ENCODE measurements at places on chromosomes 16 and 17.

DNA sequence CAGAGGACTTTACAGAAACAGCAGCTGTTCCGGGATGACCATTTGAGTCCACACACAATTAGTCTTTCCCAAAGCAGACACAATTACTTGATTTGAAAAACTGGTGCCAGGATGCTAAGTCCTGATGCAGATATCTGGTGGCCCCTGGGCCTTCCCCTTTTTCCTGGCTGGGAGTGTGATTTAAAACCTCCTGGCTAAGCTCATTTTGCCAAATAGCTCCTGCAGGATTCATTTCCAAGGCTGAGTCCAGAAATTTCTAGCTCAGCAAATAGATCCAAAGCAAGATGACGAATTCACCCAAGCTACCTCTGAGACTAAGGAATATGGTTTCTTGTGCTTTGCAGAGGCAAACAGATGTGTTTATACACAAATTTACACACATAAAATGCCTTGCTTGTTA is 422.2 kb downstream of the CA10 start:
- no peak for DNase-seq

DNA sequence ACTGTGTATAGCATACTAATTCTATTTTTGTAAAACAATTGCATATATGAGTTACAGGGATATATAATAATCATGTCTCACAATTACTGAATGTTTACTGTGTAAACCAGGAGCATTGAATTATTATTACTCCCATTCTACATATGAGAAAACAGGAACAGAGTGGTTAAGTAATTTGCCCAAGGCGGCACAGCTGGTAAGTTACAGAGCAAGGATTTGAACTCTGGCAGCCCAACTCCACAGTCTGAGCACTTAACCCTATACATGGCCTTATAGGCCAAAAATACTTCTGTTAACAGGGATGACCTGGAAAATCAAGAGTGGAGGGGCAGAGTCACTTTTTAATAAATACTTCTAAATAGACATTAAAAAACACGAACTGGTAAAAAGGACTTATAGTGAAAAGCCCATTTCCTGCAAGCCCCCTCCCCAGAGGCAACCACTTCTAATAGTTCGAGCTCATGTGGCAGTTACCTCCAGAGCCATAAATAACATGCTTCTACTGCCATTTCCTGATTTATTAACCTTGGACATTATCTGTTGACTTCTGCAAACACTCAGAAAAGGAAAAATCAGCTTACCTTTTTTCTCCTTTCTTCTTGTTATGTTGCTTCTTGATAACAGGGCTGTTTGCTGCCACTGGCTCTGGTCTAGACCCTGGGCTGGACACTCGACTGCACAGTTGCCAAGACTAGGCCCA is 22.1 kb upstream of the ADGRG1 start:
- no peak for DNase-seq

DNA sequence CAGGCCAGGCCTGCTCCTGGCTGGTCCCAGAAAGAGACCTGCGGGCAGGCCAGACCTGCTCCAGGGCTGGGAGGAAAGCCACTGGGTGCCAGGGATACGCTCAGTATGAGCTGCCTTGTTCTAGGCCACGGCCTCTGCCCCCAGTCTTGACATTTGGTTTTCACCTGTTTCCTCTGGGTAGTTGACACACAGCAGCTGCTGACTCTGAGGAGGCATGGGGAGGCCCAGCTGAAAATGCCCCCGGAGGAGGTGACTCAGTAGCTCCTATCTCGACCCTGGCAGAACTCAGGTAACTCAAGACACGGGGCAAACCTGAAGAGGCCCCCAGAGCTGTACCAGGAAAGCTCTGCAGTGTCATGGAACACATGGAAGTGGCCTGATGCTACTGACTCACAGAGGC is 13.9 kb upstream of the ADGRG1 start:
- no peak for DNase-seq

DNA sequence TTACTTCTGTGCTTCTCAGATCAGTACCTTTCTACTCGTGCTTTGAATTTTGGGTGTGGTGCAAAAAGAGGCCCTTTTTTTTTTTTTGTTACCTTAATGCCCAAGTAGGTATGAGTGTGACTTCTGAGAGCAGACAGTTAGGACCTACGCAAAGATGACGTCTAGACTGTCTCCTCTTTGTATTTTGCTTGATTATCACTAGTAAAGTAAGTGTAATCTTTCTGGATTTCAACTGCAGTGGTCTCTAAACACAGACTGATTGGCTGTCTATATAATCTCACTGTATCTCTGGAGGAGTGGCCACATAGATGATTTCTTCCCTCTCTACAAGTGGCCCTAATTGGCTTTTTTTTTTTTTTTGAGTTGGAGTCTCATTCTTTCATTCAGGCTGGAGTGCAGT is 11.5 kb upstream of the CDK5R1 start:
- no peak for DNase-seq

DNA sequence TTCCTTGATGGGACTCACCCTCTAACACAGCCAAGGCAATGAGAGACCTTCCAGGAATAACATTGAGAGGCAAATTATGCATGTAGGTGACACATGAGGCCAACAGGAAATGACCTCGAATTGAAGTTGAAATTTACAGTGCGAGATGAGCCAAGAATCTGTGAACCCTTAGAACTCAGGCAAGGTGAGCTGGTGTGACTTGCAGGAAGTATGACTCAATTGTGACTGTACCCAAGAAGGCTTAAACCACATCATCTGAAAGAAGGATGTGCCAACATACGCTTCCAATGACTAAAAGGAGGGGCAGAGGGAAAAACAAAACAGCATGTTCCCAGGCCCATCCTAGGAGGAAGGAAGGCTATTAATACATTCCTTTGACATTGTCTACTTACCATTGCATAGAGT is 44.8 kb downstream of the PITPNC1 start:
- peak; percentile 19 for DNase-seq
